Left ventricle myocardium inferior (tissue), 1 donor: ENCODE measurements at places on chromosomes 2 and 18. TPM values are rescaled to one million over a fixed set of nuclear protein-coding genes. Genes with fewer than 3 reads are reported as not detected.

CLEC4F gene
- not detected for total RNA-seq

NOL4 gene
- not detected for total RNA-seq

RIT2 gene
- total RNA-seq, result not detected

UGT1A3 gene
- total RNA-seq, result not detected

RRM2 gene
- total RNA-seq, result 2.1 TPM

SERPINB3 gene
- not detected for total RNA-seq

CCDC178 gene
- 0.27 TPM for total RNA-seq

TDRD15 gene
- not detected for total RNA-seq

DNA sequence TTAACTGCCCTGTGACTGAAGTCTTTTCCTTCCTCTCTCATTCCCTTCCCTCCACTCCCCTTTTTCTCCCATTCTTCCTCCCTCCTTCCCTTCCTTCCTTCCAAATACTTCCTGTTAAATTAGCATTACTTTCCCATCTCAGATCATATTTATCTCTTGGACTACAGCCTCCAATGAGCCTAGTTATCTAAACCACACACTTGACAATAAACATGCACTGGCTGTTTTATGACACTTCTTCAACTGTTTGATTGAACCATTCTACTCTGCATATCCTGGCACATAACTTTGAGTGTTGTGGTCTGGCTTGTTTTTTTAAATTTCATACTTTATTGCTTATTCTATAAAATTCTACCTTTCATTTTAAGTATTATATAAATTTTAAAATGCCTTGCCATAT lies 1860.8 kb upstream of the LRRTM1 start:
- no peak for DNase-seq

DNA sequence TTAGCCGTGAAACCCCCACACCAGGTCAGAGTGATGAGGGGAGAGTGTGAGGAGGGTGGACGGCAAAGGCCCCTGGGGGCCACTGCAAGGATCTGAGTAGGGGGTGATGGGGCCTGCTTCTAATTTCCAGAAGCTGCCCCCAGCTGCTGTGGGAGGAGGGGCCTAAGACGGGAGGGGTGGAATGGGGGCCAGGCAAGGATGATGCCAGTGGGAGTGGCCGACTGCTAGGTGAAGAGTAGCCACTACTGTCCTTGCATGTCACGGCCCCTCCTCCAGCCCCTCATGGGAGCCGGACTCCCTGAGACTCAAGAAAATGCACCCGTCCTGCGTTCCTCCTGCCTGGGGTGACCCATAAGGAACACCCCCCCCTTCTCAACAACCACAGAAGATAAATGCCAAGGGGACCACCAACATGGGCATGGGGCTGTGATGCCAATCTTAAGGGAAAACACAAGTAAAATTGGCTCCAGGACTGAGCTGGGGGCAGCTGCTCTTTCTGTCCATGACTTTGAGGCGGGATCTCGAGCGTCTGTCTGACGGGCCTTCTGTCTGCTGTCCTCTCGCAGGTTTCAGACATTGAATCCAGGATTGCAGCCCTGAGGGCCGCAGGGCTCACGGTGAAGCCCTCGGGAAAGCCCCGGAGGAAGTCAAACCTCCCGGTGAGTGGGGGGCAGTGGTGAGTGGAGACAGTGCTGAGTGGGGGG lies 24.2 kb upstream of the PRLH start:
- DNase-seq, result no peak

GRCh38 chr2:13714466-13714865 lies 918.1 kb upstream of the LRATD1 start:
- DNase-seq, result no peak

- no peak for DNase-seq
These were observed 157.4 kb downstream of the TAF4B start for GRCh38 chr18:26383454-26384270.

- DNase-seq, result no peak
These were observed 44.0 kb downstream of the TTC32 start for GRCh38 chr2:19857806-19858205.

DNA sequence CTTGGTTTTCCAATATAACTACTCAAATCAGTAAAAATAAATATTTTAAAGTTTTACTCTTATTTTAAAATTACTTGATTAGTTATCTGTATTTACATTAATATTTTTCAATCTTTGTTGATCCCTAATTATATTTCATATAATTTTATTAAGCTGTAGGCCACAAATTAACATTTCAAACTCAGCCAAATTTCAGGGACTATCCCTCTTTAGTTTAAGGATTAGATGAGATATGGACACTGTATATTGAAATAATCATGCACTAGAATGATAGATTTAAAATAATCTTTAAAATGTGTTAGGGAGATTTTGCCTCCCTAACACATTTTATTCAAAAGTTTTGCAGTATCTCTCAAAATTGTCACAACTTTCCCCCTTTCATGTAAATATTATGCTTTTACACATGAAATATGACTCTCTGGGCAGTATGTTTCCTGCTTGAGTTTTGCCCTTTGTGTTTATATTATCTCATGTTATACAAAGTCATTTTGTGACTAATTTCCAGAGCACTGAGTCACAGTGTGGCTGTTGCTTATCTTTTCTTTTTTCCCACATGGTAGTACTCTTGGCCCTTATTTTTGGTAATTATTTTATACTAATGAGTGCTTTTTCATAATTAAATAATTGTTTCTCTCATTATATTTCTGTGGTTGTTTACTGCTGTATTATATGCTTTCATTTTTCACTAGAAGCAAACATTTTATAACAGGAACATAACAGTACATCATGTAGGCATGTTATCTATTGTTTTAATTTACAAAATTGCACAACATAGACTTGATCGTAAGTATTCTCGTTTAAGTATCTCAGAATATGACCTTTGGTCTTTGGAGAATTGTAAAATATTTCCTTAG lies 1.2 kb downstream of the TFPI start:
- DNase-seq, result no peak

- peak; percentile 4 for DNase-seq
These were observed 3.8 kb upstream of the ADRA2B start for GRCh38 chr2:96120091-96120720.

DNA sequence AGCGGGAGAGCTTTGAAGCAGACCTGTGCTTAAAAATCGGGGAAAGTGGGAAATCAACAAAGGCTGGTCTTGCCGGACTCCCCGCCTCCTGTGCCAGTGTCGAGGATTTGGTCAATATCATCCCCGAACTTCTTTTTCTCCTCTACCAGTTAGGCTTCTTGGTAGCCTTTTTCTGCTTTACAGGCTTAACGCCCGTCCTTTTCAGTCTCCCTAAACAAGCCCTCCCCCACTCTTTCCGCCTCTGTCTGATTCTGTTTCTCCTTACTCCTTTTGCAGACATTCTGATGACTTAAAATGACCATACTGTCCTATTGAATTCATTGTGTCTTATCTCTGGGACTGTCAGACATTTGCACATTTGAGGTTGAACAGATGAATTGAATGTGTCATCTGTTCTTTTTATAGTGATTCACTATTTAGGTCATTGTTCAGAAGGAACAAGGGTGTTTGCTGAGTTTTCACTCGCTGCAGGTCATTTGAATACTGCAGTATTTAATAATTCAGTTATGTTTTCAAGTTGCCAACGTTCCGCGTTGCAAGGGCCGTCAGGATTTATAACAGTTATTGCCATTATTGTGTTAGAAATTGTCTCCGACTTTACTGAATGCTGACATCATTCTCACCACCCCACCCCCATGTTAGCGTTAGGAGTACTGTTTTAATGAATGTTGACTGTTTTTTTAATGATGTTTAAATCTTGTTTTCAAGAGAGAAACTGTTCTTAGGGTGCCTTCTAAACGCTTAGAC lies 1.1 kb downstream of the ITGAV start:
- no peak for DNase-seq

DNA sequence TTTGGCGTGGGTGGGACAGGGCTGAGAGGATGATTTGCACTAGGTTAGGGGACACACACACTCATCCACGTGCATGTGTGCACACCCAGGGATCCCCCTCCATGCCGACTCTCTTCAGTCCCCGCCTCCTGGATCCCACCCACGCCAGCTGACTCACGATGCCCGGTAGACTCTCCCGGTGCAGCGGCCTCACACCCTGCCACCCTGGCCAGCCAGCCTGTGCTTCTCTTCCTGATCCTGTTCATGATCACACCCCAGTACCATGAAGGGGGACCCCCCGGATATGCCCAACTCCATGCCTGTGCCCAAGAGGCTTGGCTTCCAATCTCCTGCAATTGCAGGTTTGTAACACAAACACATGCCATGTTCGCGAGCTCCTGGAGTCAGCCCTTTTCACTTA lies 157.8 kb upstream of the HDAC4 start:
- no peak for DNase-seq

DNA sequence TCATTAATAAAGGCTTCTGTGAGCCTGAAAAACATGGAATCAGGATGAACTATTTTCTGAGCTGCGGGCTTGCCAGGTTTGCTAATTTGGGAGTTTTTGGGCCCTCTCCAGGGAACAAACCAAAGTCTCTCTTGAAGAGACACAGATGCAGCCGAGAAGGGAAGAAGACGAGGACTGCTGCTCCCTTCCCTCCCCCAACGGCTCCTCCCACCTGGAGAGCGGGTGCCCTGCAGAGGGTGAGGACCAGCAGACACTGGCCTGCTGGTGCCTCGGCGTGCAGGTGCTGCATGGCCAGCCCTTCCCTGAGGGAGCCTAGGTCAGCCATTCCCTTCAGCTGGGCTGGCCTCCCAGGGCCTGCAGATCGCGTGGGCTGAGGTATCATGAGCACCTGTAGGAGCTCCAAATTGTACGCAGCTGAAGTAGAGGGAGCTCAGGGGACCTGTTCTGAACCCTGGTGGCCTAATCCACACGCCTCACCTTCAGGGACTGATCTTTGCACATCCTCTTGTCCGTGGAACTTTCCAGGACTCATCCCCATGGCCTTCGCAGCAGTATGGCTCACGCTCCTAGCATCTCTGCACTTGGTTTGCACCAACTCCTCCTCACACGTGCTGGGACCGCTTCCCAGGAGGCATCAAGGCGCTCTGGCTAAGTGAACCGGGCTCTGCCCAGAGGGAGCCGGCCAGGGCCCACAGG lies 19.5 kb downstream of the EMX1 start:
- no peak for DNase-seq

GRCh38 chr2:72185206-72185605 lies 37.5 kb upstream of the CYP26B1 start:
- no peak for DNase-seq

- DNase-seq, result peak; percentile 49
These were observed 225.4 kb downstream of the FAM210A start for GRCh38 chr18:13500869-13501542.

GRCh38 chr2:134231965-134232340 lies 21.9 kb upstream of the MGAT5 start:
- DNase-seq, result no peak

- peak; percentile 98 for DNase-seq
These were observed at the start of gene UBE2F for GRCh38 chr2:237966565-237967462. UBE2F (plus strand) TSS chr2:237967014; CDS start chr2:237973108, 6,094 bp downstream.

DNA sequence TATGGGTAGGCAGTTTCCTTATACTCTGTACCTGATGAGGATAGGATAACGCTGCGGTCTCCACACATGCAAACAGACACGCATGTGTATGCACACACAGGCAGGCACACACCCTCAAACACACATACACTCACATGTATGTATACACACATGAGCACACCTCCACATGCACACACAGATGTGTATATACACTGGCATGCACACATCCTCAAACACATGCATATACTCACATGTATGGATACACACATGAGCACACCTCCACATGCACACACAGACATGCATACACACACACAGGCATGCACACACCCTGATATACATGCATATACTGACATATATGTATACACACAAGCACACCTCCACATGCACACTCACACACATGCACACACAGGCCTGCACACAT lies 267.8 kb upstream of the HDAC4 start:
- no peak for DNase-seq

- DNase-seq, result no peak
These were observed 272.2 kb downstream of the C1D start for GRCh38 chr2:67790622-67791021.

GRCh38 chr2:239694487-239694886 lies 293.7 kb upstream of the HDAC4 start:
- no peak for DNase-seq

DNA sequence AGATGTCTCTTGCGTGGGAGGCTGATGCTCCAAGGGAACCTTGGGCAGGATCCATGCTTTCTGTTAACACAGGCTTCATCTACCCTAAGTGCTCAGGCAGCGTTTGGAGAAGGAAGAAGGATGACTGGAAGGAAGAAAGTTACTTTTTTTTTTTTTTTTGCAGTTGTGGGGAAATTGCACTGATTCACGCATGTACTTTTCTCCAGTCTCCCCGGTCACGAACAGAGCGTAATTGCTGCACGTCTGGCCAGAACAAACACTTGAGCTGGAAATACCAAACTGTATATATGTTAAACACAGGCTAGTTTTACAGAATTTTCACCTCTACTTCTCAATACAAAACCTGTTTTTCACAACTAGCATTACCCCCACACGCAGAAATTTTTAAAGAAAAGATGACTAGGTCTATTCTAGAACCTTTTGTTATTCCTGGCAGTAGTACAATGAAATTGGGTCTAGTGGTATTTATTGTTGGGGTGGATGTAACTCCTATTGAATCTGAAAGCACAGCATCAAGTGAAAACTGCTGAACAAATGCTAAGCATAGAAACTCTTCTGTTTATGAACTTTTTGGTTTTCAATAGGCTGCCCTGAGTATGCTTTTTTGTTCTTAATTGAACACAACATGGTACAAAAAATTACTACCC lies 9.3 kb upstream of the SCYGR5 start:
- DNase-seq, result no peak

- DNase-seq, result no peak
These were observed 33.2 kb upstream of the NCOA1 start for GRCh38 chr2:24457696-24458386.

- DNase-seq, result no peak
These were observed 70.2 kb downstream of the EPHA4 start for GRCh38 chr2:221501883-221502269.

- no peak for DNase-seq
These were observed 1.1 kb upstream of the RPL37A start for GRCh38 chr2:216497382-216498069.

DNA sequence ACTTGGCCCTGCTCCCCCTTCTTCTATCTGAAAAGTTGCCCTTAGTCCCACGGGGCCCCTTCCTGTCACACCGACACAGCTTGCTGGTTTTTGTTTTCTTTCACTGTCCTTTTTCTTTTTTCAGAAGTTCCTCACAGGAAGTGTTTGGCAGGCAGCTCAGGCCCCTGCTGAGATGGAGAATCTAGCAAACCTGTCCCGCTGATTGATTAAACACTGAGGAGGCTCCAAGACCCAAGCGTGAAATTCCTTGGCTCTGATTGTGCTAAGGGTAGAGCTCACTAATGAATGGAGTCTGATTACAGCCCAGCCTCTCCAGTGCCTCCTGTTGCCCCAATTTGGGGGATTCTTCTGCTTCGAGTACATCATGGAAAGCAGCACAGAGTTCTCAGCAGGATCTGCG lies 365.9 kb upstream of the MEX3C start:
- no peak for DNase-seq

DNA sequence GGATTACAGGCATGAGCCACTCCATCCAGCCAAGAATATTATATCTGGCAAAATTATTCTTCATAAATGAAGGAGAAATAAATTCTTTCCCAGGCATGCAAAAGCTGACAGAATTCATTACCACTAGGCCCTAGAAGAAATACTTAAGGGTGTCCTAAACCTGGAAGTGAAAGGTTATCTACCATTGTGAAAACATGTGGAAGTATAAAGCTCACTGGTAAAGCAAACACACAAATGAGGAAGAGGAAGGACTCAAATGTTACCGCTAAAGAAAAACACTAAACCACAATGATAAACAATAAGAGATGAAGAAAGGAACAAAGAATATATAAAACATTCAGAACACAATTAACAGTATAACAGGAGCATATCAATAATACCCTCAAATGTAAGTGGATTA lies 171.8 kb downstream of the CAMKMT start:
- no peak for DNase-seq

GRCh38 chr2:10500601-10501361 lies 52.7 kb upstream of the ODC1 start:
- DNase-seq, result no peak

- no peak for DNase-seq
These were observed 125.3 kb downstream of the C2orf74 start for GRCh38 chr2:61287254-61287653.
